ENCODE measurements at places on chromosomes 2 and 18. TPM values are rescaled to one million over a fixed set of nuclear protein-coding genes. Genes with fewer than 3 reads are reported as not detected.

CIDEA gene
- total RNA-seq = not detected

COL3A1 gene
- 1,561 TPM for total RNA-seq

GULP1 gene
- total RNA-seq = 62.0 TPM

CGREF1 gene
- total RNA-seq = 7.0 TPM

GPR155 gene
- total RNA-seq = 2.1 TPM

COMMD1 gene
- 44.6 TPM for total RNA-seq

FAM124B gene
- total RNA-seq = 3.6 TPM

FRZB gene
- 0.66 TPM for total RNA-seq

RSAD2 gene
- total RNA-seq = 0.40 TPM

RUFY4 gene
- total RNA-seq = not detected

MEP1B gene
- not detected for total RNA-seq

CFAP65 gene
- total RNA-seq = not detected

ST6GAL2 gene
- not detected for total RNA-seq

CYTIP gene
- total RNA-seq = 2.4 TPM

FHOD3 gene
- total RNA-seq = 0.92 TPM

ANKRD30B gene
- total RNA-seq = not detected

NETO1 gene
- total RNA-seq = not detected

RNF125 gene
- 0.13 TPM for total RNA-seq

SETBP1 gene
- total RNA-seq = 2.6 TPM

PPP1CB gene
- 153 TPM for total RNA-seq

TMEM17 gene
- total RNA-seq = 2.2 TPM

CELF4 gene
- under 0.01 TPM for total RNA-seq

UPP2 gene
- not detected for total RNA-seq

CD8B2 gene
- total RNA-seq = not detected

SULT1C2 gene
- not detected for total RNA-seq

SMYD5 gene
- 16.1 TPM for total RNA-seq

LIPT1 gene
- 8.0 TPM for total RNA-seq
